CD8-positive, alpha-beta memory T cell (primary cell): ENCODE measurements at places on chromosomes 4 and X. TPM values are rescaled to one million over a fixed set of nuclear protein-coding genes. Genes with fewer than 3 reads are reported as not detected.

GRCh38 chrX:119132316-119132715 lies 4.7 kb upstream of the KIAA1210 start:
- no peak for DNase-seq

- no peak for DNase-seq
These were observed 14.1 kb upstream of the SYTL4 start for GRCh38 chrX:100745806-100746537.

GRCh38 chr4:66219401-66219800 lies 549.1 kb upstream of the EPHA5 start:
- no peak for DNase-seq

Gene BMX
- not detected for total RNA-seq

Gene GPR50
- total RNA-seq, result not detected

Gene ARX
- total RNA-seq, result not detected

DNA sequence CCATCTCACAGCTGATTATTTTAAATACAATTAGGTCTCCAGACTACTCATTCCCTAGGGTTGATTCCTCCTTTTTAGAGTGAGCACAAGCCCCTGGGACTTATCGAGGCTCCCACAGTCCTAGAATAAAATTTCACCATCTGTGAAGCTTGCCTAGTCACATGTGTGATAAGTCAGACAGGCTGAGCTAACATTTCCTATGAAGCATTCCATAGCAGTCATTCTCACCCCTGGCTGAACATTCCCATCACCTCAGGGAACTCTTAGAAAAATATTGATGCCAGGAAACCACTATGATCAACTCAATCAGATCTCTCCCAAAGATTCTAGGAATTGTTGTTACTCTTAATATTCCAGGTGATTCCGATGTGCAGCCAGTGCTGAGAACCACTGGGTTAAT lies 37.7 kb downstream of the ARHGEF9 start:
- no peak for DNase-seq

- no peak for DNase-seq
These were observed 132.0 kb downstream of the AFF2 start for GRCh38 chrX:148632444-148632843.

Gene NLGN4X
- not detected for total RNA-seq

DNA sequence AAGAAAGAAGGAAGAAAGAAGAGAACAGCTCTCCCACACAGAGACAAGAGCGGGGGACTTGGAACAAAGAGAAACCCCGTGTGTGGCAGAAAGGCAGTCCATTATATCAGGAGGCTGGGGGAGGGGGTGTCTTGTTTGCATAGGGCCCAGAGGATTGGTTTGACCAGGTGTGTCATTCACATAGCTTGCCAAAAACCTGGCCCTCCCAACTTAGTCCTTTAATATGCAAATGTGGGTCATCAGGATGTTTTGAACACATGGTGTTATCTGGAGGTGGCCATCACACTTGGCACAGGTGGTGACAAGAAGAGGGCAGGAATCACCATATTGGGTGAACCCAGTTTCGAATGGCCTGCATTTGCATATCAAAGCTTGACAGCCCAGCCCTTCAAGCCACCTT lies 111.7 kb downstream of the LINC00632 start:
- DNase-seq, result no peak

DNA sequence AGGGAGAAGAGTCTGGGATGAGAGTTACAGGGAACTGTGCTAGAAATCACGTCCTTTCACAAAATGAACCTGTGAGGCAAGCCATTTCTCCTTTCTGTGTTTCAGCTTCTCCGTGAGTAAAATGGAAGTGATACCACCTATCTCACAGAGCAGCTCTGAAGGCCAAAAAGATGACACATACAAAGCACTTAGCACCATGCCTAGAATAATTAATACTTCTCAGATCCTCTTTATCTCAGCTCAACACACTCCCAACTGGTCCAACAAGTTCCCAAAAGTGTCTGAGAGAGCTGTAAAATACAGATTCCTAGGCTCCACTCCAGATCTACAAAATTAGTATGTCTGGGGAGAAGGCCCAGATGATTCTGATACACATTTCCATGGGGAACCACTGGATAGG lies 38.3 kb downstream of the LHFPL1 start:
- DNase-seq, result no peak

DNA sequence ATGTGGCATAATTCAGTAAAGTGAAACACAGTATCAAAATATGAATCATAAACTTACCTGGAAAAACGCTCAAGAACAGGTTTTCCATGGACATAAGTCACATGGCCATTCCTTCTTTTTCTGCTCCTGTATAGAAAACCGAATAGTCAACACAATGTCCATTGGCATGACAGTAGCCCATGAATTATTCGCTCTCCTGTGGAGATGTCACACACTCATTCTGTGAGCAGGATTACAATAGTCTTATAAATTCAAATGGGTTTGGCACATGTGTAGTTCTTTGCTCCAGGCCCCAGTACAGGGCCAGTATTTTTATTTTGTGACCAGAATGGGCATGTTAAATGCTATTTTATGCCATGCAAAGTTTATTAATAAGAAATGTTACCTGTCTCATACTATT lies 15.1 kb upstream of the CXCL13 start:
- no peak for DNase-seq
